ENCODE measurements at places on chromosomes 2 and 18. TPM values are rescaled to one million over a fixed set of nuclear protein-coding genes. Genes with fewer than 3 reads are reported as not detected.

The PDE1A gene
- 2.9 TPM for total RNA-seq

DNA sequence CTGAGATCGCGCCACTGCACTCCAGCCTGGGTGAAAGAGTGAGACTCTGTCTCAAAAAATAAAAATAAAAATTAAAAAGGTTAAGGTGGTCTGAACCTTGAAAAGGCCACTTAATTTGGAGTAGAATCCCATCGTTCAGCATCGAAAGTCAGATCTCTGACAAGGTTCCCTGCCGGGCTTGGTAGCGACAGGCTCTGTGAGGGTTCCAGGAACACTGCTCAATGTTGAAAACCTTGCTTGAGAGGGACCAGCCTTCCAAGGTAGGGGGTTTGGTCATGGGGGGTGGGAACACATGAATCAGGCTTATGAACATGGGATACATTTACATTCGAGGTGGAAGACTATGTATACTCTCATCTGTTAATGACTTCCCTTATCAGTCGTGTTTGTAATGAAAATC, 232.2 kb downstream of the FHOD3 start:
- DNase-seq = no peak

DNA sequence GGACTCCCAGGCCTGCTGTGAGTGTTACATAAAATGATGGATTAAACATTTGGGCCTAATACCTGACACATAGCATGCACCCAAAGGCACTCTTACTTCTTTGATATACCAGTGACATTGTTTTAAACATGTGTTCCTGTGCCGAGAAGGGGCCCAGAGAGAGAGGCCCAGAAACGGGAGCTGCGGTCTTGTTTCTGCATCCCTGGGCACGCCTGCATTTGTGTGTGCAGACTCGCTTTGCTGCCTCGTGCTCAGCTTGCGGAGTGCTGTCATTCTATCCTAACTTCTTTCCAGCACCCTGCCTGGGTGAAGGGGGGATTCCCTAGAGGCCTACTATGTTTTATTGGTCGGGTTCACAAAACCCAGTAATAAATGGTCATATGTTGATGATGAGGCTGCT, 666.2 kb upstream of the HS6ST1 start:
- DNase-seq = no peak

GRCh38 chr2:62219407-62220159, 23.7 kb downstream of the B3GNT2 start:
- DNase-seq = no peak

DNA sequence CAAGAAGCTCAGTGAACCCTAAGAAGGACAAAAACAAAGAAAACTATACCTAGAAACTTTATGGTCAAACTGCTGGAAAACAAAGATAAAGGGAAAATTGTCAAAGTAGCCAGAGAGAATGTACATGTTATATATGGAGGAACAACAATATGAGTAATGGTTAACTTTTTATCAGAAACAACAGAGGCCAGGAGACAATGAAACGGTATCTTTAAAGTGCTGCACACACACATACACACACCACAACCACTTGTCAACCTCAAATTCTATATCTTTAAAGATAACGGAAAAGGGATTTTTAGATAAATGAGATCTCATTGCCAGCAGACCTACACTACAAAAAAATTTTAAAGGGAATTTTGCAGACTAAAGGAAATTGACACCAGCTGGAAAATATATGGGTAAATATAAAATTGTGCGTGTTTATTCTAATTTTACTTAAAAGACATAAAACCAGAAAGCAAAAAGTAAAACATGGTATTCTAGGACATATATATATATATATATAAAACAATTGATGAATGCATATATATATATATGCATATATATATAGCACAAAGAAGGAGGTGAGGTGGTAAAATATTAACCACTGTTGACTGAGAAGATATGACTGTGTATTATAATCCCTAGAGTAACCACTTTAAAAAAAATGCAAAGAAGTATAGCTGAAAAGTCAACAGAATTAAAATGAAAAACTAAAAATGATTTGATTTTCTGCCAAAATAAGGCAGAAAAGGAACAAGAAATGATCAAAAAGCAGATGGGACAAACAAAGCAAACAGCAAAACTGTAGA, 172.0 kb downstream of the SRBD1 start:
- DNase-seq = no peak

DNA sequence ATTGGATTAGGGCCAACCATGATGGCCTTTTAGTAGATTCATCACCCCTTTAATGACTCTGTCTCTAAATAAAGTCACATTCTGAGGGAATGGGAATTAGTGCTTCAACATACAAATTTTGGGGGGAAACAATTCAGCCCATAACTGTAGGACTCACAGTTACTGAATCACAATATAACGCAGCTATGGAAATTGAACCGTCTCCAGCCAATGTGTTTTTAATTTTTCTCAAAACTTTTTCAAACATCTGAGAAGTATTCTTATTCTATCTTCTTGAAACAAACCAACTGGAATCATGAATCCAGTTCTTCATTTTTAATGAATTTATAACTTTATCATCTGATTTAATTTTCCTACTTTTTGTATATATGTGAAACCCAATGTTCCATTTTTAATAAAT, 373.1 kb upstream of the SYT4 start:
- DNase-seq = no peak

The REG3G gene
- not detected for total RNA-seq

GRCh38 chr2:177332026-177332991, 60.3 kb upstream of the AGPS start:
- peak; percentile 83 for DNase-seq

- no peak for DNase-seq
Measured at GRCh38 chr2:24220554-24221291, 45.9 kb downstream of the FAM228A start.

DNA sequence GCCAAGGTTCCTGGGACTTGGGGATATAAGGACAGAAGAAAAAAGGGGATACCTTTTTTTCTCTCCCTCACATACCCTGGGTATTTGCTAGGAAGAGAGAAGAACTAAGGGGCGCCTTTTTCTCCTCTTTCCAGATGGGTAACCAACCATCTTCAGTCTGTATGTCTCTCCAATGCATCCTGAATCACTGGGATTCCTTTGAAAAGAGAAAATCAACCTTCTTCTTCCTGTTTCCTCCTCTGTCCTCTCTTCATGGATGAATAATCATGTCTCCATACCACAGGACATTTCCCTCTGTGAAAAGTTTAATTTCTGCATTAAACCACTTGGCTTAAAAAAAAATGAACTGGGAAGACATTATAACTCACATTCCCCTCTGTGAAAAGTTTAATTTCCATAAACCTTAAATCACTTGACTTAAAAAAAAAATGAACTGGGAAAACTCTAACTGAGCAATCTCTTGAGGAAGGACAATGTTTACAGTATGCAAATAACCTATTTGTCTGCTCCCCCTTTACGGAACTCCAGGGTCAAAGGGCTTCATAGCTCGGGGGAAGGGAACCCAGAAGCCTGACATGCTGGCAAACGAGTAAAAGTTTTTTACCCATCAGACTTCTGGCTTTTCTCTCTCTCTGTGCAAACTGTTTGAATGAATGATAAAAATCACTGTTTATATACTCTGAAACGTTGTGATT, 56.7 kb upstream of the FAM98A start:
- DNase-seq = no peak

GRCh38 chr2:8514796-8515758, 166.8 kb upstream of the ID2 start:
- no peak for DNase-seq

The CFC1 gene
- total RNA-seq = not detected

DNA sequence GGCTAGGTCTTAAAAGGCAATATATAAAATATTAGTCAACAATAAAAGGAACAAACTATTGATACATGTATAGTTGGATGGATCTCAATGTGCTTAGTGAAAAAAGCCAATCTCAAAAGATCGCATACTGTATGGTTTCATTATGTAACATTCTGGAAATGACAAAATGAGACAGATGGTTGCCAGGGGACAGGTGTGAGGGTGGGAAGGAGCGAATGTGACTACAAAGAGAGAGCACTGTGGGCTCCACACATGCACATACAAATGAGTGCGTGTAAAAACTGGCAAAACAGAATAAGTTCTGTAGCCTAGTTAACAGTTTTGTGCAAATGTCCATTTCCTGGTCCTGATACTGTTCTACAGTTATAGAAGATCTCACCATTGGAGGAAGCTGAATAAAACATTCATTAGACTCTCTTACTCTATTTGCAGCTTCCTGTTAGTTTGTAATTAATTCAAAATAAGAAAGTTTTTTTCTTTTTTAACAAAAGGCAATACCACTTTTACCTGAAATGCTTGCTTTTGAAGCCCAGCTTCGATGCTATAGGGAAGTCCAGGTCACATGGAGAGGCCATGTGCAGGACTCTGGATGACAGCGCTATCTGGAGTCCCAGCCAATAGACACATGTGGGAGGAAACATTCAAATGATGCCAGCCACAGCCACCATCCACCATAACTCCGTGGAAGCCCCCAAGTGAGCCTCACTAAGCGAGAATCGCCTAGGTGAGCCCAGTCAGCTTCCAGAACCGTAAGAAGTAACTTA, 21.0 kb upstream of the C2orf80 start:
- peak; percentile 25 for DNase-seq

The NCKAP5 gene
- total RNA-seq = 0.31 TPM

- no peak for DNase-seq
Measured at GRCh38 chr2:131030478-131030971, 62.7 kb downstream of the FAM168B start.

The GKN2 gene
- not detected for total RNA-seq

The COL3A1 gene
- 1,575 TPM for total RNA-seq

All from myocyte (in vitro differentiated cells).